ENCODE measurements at places on chromosomes 7 and 10.

- DNase-seq: no peak
Measured at GRCh38 chr7:151819866-151820265, 57.0 kb downstream of the PRKAG2 start.

GRCh38 chr7:44376429-44377133 lies 51.2 kb upstream of the CAMK2B start:
- DNase-seq: no peak

GRCh38 chr7:35498416-35498815 lies 196.5 kb downstream of the HERPUD2 start:
- no peak for DNase-seq

DNA sequence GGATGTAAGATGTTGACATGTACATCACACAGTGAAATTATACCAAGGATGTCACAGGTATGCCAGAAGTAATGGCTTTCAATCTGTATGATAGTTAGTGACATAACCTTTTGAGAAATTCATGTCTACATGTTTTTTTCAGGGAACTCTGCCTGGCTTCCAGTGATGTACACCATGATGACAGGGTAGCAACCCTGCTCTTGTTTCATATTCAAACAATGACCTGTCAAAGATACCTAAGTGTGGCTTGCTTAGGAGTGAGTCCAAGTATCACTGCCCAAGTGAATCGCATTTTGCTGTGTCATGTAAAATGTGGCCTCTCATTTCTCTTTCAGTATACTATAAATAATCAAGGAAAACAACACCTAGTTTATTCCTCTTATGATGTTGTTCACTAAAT lies 205.8 kb upstream of the DKK1 start:
- DNase-seq: no peak

DNA sequence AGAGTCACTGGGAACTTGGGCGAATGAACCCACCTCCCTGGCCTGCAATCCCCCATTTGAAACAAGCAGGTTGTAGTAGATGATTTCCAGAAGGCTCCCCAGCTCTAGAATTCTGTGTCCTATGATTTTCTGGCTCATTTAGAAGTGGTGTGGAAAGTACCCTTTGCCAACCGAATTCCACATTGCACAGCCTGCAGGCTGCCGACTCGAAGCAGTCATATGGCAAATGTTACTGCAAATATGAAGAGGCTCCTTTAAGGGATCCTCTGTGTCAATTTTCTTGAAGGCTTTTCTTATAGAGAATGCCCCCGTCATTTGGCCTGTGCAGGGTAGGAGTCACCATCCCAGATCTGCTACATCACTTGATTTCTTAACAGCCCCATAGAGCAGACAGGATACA lies 5.6 kb downstream of the PODXL start:
- DNase-seq: no peak

DNA sequence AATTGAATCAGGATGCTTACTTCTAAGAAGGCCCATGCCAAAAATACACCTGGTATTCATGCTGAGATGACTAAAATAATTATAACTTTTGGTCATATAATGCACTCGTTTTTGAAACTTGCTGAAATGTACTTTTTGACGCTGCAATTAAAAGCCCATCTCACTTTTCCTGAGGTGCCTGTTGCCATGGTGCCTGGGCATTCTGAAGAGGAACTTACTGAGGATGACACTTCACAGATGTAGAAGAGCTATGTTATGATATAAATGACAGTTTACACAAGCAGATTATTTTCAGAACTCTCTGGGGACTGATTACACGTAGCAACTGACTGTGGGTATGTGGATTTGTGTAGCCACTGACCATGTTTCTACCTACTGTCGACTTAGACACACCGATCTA lies 182.4 kb downstream of the TPK1 start:
- DNase-seq: no peak

- DNase-seq: peak; percentile 60
Measured at GRCh38 chr10:35563261-35563891, 41.8 kb upstream of the GJD4 start.

GRCh38 chr10:43942096-43942850 lies 293.6 kb upstream of the ZNF32 start:
- peak; percentile 42 for DNase-seq

- peak; percentile 60 for DNase-seq
Measured at GRCh38 chr7:150373049-150373801, 4.6 kb downstream of the REPIN1 start.

- DNase-seq: no peak
Measured at GRCh38 chr10:133087045-133087678, 562 bp upstream of the ADGRA1 start.

GRCh38 chr7:67608806-67609205 lies 612.2 kb downstream of the TYW1 start:
- DNase-seq: no peak

DNA sequence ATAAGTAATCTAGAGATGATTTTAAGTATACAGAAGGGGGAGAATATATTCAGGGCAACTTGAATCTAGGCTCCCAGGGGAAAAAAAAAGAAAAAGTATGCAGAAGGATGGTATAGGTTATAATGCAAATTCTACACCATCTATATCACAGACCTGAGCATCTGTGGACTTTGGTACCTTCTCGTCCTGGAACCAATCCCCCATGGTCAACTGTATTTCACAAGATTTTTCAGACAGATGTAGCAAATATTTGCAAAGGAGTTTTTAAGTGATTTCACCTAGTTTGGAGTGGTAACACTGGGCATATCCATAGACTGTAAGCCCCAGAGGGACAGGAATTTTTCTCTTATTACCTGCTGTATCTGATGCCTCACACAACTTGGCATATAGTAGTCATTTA lies 58.8 kb downstream of the NOC3L start:
- no peak for DNase-seq

DNA sequence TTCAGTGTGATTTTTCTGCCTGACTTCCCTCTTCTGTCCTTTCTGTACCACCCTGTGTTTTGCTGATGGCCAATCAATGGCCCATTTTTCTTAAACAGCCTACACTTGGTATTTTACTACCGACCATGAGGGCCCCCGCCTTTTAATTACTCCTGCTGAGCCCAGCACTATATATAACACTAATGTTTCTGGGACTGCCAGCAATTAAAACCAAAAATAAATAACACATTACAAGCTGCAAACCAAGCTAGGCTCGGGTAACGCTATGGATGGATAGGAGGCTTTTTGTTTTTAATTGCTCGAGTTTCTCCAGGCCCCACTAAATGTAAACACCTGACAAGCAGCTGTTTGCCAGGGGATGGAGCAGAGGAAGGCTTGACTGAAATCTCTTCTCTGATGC lies 915.4 kb upstream of the AUTS2 start:
- DNase-seq: no peak

- peak; percentile 82 for DNase-seq
Measured at GRCh38 chr7:48089046-48090003, at the start of gene UPP1. Gene UPP1, plus strand, starts transcription at chr7:48089265. Its CDS starts 5,519 bp downstream, at chr7:48094784.

DNA sequence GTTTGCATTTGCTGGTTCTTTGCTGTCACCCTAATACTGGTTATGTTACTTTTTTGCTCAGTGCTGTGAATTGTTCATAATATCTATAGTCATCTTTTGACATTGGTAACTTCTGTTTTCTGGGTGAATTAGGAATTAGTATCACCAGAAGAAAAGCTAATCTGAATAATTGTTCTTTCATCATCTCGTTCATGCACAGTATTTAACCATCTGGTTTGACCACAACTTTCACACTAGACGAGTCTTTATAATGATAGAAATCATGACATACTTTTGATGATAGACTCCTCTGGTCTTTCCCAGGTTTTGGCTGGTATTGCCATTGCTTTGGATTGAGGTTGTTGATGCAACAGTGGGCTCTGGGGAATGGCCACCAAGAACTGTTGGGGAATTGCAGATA lies 25.1 kb downstream of the SGPL1 start:
- DNase-seq: no peak

- DNase-seq: no peak
Measured at GRCh38 chr10:30782537-30783461, 153.2 kb upstream of the LYZL2 start.

- peak; percentile 52 for DNase-seq
Measured at GRCh38 chr7:153476166-153476565, 576.0 kb upstream of the DPP6 start.

DNA sequence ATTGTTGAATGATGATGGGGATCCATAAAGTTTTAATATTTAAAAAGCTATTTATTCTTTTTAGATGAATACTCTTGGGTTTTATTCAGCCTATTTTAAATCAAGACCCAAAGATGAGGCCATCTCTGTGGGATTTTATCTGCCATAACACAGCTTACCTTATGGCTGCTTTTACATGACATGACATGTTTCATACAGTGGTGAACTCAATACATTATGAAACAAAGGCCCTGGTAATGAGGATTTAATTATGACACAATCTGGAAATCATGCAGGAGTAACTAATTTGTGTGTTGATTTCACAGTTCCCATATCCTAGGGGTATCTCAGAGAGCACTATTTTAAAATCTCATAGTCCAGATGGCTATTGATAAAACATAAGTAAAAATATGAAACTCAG lies 661.8 kb upstream of the FZD8 start:
- DNase-seq: no peak

DNA sequence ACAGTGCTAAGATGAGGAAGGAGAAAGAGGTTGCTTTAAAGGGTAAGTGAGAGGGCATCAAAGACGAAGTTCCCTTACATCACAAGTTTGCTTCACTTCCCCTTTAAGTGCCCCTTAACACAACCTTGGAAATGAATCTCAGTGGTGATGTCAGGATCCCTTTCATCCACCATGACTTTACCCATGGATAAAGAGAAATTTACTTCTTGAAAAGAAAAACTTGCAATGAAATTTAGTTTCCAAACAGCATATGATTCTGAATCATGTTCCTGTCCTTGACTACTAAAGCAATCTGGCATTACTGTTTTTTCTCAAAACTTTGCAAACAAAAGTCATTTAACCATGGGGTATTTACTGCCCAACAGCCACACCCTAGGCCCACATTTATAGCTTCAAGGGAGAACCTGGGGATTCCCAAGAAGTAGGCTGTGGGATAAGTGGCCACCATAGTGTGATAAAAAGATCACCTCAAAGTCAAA lies 135.9 kb downstream of the ITGB8 start:
- no peak for DNase-seq

- DNase-seq: no peak
Measured at GRCh38 chr7:1340461-1341360, 108.0 kb downstream of the UNCX start.

GRCh38 chr10:72044417-72045041 lies 43.8 kb downstream of the SPOCK2 start:
- peak; percentile 64 for DNase-seq

DNA sequence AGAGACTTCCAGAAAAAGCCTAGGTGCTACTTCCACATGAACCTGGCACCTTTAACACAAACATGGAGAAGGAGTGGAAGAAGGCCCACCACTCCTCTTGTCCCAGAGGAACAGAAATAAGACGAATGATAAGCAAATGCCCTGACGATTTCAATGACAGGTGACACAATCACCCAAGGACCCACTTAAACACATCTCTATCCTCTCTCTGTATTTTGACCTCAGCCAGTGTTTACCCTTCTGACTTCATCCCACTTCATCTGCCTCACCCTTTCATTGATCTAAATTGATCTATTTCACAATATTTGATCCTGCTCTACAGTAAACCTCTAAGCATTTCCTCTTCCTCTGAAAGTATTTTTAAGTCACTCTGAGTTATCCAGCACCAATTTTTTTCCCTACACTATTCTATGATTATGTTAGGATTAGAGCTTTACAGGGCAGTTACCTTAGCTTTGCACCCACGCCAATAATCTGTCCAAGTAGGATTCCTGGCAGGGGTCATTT lies 9.1 kb downstream of the GOT1 start:
- DNase-seq: no peak

- no peak for DNase-seq
Measured at GRCh38 chr10:30045961-30046360, 13.4 kb downstream of the JCAD start.

DNA sequence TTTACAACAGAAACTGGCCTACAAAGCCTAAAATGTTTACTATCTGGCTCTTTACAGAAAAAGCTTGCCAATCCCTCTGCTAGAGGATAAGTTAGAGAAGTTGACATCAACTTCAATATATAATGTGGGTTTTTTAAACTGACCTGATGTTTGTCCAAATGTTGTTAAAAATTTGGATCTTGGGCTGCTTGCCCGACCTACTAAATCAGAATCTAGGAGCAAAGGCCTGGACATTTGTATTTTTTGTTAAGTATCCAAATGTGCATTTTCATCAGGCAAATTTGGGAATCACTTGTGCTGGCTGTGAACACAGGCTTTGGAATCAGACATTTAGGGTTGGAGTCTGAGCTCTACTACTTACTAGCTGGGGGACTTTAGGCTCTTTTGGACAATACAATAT lies 252.7 kb upstream of the CSTF2T start:
- no peak for DNase-seq

DNA sequence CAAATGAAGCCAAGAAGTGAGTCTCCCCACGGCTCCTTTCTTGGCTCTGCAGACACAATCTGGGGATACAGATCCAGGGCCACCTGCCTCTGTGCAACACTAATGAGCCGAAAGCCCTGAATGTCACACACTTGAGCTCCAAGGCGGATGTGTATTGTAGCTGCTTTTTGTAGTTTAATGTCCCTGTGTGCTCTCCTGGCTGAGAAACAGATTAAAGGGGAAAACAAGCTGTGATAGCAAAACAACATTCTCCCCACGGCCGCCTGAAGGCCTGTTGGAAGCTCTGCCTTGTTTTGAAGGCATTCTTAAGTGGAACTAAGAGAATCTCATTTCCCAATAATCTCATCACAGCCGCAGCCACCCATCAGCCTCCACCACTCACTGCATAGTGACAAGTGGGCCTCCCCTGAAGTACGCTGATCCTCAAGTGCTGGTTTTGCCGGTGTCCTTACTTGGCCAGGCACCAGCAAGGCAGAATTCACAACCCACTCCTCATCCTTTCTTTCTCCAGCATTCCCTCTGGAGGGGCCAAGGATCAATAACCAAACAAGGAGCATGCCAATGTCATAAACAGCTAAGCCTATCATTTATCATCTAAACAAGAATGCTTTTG lies 44.4 kb upstream of the AMPH start:
- peak; percentile 44 for DNase-seq

GRCh38 chr10:94405406-94405805 lies 3.1 kb downstream of the TBC1D12 start:
- DNase-seq: no peak

GRCh38 chr10:118918116-118918515 lies 111.4 kb upstream of the NANOS1 start:
- DNase-seq: no peak

DNA sequence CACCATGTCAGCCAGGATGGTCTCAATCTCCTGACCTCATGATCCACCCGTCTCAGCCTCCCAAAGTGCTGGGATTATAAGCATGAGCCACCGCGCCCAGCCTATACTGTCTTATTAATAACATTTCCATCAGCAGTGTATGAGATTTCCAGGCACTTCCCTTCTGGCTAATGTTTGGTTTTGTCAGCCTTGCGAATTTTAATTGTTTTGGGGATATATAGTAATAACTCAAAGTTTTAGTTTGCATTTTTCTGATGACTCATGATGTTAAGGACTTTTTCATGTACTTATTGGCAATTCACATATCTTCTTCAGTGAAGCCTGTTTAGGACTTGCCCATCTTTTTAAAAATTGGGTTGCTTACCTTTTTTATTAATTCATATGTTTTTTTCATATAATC lies 76.0 kb downstream of the TMEM270 start:
- no peak for DNase-seq
